Fibroblast of upper back skin (primary cell): ENCODE measurements at places on chromosomes 1 and 21.

DNA sequence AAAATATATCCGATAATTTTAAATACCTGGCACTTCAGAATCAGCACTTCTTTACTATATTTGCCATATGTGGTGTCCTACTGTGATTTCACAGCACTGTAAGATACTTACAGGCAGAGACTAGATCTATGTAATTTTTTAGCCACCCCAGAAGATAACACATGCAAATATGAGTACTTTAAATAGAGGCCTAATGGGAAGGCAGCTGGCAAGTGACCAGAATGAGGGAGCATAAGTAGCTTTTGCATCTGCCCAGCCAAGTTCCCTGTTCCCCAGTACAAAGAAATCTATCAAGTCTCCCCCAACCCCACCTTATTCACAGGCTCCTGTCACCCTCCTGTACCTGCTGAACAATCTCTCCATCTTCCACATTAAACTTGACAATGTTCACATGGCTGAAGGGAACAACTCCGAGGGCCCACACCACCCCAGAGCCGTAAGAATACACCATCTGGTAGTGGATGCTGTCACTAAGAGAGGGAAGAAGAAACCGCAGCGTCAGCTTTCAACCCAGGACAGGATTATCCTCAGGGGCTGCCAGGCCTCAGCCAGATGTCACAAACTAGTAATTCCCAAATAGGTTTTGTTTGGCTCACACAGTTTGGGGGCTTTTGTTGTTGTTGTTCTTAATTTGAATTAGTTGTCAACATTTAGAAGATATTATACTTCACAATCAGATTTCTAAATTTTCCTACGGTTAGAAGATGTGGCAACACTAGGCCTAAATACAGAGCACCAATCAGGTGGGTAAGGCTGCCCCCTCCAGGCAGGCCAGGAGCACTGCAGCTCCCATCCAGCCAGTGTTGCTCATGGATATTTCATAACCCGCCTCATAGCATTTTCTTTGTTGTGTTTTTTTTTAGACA is 10.4 kb downstream of the EMC1 start:
- DNase-seq: peak; percentile 46

DNA sequence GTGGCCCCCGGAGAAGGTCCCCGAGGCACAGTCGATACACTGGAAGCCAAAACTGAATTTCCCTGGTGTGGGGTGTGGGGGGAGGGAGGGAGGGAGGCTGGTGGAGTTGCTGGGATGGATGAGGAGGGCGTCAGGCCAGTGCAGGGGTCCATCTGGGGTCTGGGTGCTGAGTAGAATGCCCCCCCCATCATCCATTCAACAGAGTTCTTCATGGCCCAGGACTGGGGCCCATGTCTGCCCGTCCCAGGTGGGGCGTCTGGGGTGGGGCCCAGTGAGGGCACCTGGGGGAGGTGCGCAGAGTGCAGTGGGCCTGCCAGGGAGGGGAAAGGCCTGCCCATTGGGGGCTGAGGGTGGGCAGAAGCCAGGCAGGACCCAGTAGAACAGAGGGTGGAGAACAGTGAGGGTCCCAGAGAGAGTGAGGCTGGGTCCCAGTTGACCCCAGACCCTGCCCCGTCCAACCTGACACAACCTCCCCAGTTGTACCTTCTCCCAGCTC is 1.9 kb downstream of the TNFRSF18 start:
- DNase-seq: no peak

- DNase-seq: no peak
These were observed 148.9 kb upstream of the ZNF648 start for GRCh38 chr1:182210417-182210816.

DNA sequence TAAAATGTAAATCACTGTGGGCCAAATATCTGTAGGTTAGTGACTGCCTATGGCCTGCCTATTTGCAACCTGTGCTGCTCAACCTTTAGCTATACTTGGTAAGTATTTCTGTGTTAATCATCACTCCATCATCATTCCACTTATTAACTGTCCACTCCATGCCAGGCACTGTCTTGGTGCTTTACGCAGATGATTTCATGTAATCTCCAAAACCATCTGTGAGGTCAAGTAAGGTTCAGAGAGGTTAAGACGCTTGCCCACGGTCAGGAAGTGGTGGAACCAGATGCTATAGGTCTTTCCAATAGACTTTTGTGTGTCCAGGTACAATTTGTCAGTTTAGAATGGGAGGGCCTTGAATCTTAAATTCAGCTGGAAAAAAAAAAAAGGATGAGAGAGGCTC is 10.8 kb upstream of the PHACTR4 start:
- DNase-seq: no peak

GRCh38 chr21:45118099-45118498 is 43.7 kb downstream of the ADARB1 start:
- no peak for DNase-seq

DNA sequence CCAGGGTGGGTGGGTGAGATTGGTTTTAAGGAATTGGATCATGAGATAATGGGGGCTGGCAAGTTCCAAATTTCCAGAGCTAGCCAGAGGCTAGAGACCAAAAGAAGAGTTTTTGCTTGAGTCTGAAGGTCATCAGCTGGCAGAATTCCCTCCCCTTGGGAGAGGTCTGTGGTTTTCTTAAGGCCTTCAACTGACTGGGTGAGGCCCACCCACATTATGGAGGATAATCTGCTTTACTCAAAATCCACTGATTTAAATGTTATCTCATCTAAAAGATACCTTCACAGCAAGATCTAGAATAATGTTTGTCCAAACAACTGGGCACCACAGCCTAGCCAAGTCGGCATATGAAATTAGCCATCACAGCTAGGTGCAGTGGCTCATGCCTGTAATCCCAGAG is 156.4 kb downstream of the URB2 start:
- no peak for DNase-seq

- DNase-seq: no peak
These were observed 168.5 kb downstream of the ACTL8 start for GRCh38 chr1:17923666-17924065.

GRCh38 chr1:97041026-97041425 is 319.4 kb downstream of the PTBP2 start:
- no peak for DNase-seq

DNA sequence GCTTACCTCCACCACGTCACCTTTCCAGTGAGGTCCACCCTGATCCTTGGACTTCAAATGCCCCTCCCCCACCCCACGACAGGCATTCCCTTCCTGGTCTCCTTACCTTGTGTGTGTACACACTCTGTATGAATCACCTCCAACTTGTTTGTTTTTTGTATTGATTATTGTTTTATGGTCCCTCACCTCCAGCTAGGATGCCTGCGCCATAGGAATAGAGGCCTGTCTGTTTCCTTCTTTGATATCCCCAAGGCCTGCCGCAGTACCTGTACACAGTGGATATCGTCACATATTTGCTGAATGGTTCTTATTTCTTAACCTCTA is 219.6 kb upstream of the POU3F1 start:
- no peak for DNase-seq

GRCh38 chr1:25430967-25431881 is 527 bp downstream of the MACO1 start:
- no peak for DNase-seq

GRCh38 chr1:157137408-157138219 is 581 bp downstream of the ETV3 start:
- DNase-seq: peak; percentile 10

- no peak for DNase-seq
These were observed 15.6 kb upstream of the BOLA1 start for GRCh38 chr1:149883598-149884247.

DNA sequence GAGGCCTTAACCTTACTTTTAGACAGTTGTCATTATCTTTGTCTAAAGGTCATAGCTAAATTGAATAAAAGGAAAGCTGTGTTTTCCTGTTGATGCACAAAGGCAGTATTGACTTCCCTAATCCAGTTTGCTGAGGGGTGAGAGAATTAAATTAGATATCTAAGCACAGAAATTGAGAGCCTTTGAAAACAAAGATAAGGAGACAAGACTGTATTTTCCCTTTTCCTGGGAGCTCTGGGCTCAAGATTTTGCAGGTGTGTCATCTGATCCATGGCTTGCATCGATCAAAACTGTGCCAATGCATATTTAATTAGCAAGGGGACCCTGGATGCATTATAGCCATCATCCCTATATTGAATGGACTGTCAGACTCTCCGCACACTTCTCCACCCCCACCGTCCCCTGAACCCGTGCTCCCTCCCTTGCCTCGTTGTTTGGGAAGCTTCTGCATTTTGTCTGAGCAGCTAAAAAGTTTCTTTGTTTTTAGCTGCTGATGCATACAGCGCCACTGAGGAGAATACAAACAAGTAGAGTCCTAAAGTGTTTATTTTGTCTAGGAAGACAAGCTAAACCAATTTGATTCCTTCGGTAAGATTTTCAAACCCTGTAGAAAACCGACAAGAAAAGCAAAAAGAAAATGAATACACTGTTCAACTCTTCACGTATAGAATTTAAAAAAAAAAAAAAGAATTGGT is 186.3 kb downstream of the NFIA start:
- no peak for DNase-seq

DNA sequence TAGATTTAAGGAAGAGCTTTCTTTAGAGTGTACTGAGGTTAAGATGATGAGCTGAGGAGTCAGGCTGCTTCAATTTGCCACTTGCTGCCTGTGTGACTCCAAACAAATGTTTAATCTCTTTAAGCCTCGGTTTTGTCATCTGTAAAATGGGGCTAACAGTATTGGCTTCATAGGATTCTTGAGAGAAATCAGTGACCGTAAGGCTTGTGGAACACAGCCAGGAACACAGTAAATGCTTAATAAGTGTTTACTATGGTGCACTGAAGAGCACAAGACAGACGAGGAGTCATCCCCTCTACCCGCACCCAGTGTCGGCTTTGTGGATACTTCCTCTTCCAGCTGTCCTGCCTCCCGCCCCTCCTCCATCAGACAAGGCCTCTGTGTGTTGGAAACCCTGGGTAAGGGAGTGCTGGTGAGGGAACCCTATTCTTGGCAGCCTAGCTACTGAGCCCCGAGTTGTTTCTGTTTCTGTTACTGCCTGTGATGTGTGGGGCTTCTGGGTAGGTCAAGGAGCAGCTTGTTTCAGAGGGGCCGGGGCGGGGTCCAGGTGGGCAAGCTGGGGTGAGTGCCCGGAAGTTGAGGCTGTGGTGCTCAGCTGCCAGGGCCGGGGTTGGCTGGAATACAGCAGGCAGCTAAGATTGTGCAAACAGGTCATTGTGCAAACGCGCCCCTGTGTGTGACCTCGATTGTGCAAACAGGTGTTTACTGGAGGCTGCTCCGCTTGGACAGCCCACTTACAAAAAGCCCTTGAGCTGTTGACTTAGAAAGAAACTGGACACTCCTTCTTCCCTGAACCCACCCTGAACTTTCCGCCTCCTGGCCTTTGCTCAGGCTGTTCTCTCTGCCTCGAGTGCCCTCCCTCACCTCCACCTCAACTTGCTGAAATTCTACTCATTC is 4.0 kb upstream of the CSF3R start:
- DNase-seq: no peak

GRCh38 chr1:52059321-52059720 is 3.2 kb downstream of the BTF3L4 start:
- peak; percentile 67 for DNase-seq

DNA sequence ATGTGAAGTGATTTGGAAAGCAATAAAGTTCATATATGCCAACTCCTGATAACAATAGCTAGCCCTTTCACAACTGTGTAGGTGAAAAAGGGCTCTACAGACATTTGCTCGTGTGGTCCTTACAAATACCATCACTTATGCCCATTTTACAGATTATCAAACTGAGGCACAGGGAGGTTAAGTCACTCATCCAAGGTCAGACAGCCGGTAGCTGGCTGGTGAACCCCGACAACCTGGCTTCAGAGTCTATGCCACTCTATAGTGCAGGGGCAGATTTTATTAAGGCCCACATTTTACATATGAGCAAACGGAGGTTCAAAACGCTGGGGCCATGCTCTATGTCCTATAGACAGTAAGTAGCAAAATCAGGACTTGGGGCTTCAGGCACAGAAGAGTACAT is 280.5 kb downstream of the RRAGC start:
- no peak for DNase-seq

GRCh38 chr21:46149205-46149901 is 6.0 kb downstream of the FTCD start:
- no peak for DNase-seq

DNA sequence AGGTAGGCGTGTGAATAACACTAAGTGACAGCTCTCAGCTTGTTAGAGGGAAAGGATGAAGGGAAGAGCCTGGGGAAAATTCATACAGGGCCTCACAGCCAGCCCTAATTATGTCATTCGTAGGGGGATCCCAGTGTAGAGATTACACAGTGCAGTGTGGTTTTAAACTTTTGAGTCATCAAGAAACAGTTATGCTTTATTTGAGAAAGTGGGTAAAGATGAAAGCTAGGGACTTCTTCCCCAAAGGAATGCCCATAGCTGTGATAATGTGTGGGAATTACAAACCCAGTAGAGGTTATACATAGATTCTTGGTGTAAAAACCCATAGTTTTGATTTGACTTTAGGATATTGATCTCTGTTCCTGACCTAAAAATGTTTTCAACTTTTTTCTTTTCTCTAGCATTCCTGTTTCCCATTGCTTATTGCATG is 1.9 kb downstream of the TTF2 start:
- peak; percentile 71 for DNase-seq

DNA sequence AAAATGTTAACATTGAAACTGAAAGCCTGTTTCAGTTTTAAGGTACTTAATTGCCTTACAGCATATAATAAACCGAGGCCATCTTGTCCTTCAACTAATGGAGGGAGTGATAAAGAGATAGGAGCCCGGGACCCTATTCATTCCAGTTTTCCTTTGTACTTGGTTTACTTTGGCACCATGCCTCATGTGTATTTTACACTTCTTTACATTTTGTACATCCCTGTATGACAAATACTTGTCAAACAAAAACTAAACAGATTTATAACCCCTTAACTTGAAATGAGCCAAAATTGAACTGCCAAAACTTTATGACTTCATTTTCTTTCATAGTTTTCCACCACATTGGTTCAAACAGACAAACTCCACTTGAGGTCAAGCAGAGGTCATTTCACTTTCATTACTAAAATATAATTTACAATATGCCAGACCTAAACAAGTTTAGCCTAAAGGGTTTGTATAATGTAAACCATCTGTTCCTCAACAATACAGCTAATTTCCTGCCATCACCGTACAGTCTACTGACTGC is 30.9 kb upstream of the UBE2U start:
- DNase-seq: peak; percentile 74

DNA sequence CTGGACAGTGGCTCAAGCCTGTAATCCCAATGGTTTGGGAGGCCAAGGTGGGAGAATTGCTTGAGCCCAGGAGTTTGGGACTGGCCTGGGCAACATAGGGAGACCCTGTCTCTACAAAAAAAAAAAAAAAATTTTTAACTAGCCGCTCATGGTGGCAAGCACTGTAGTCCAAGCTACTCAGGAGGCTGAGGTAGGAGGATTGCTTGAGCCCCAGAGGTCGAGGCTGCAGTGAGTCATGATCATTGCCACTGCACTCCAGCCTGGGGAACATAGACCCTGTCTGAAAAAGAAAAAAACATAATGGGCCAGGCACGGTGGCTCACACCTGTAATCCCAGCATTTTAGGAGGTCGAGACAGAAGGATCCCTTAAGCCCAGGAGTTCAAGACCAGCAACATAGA is 5.3 kb downstream of the SPATC1L start:
- DNase-seq: no peak
